ENCODE measurements at places on chromosomes 11 and 22. TPM values are rescaled to one million over a fixed set of nuclear protein-coding genes. Genes with fewer than 3 reads are reported as not detected.

The CNIH2 gene
- 0.17 TPM for total RNA-seq

The RASGRP2 gene
- 0.50 TPM for total RNA-seq

The POLD4 gene
- 25.6 TPM for total RNA-seq

The CRYBB2 gene
- total RNA-seq = not detected

Measured in smooth muscle cell of trachea (primary cell).